ENCODE measurements at places on chromosomes 7 and 10.

GRCh38 chr7:18467011-18467410, 28.5 kb upstream of the HDAC9 start:
- no peak for DNase-seq

GRCh38 chr10:2700626-2701305, 366.6 kb upstream of the PFKP start:
- DNase-seq = no peak

DNA sequence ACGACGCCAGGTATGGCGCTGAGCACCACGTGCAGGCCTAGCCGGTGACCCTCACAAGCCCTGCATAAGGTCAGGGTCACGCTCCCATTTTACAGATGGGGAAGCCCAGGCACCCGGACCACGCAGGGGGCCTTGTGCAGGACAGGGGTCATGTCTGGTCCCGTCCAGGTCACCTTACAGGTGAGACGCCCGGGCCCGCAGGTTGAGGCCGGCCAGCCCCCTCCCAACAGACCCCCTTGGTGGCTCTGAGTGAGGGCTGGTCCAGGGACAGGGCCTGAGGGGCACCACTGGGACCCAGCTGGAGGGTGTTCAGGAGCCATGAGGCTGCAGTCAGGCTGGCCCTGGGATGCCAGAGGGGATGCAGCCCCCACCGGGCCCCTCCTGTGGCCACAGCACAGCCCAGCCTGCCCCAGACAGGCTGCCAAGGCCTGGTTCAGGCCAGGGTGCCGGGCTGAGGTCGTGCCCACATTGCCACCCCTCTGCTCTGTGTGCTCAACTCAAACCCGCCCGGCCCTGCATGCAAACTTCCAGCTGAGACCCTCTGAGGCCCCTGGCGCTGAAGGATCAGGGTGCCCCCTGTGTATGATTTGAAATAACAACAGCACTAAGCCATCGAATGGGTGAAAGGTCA, 69.0 kb downstream of the PWWP2B start:
- DNase-seq = no peak

GRCh38 chr10:66671562-66671961, 254.3 kb upstream of the LRRTM3 start:
- DNase-seq = no peak

- DNase-seq = no peak
These were observed 6.4 kb downstream of the KNDC1 start for GRCh38 chr10:133166504-133166827.

GRCh38 chr10:116810120-116810500, 39.2 kb upstream of the ENO4 start:
- DNase-seq = no peak

DNA sequence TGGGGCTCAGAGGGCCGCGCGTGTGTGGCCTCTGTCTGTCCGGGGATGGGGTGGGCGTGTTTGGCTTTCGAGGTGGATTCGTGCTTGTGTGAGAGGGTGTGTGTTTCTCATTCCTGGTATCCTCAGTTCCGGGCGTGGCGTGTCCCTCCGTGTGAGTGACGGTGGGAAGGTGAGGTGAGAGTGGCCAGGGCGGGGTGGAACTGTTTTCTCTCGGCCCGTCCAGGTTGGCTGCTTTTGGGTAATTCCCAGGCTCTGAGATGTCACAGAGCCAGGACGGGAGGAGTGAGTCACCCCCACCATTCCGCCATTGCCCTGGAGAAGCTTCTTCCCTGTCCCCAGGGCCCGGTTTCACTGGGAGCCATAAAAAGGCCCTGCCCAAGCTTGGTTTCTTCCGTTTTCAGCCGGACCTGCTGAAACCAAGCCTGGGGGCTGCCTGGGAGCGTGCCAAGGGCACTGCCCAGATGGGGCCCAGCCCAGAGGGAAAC, 21.3 kb upstream of the CLDN4 start:
- DNase-seq = no peak

GRCh38 chr10:80498078-80498832, 39.4 kb upstream of the SH2D4B start:
- DNase-seq = no peak

- no peak for DNase-seq
These were observed 140.7 kb downstream of the PFKFB3 start for GRCh38 chr10:6343305-6344010.

- DNase-seq = peak; percentile 43
These were observed 33.1 kb downstream of the ZMIZ1 start for GRCh38 chr10:79101560-79102497.

- DNase-seq = no peak
These were observed 105.4 kb upstream of the RHOBTB1 start for GRCh38 chr10:61049386-61049785.

DNA sequence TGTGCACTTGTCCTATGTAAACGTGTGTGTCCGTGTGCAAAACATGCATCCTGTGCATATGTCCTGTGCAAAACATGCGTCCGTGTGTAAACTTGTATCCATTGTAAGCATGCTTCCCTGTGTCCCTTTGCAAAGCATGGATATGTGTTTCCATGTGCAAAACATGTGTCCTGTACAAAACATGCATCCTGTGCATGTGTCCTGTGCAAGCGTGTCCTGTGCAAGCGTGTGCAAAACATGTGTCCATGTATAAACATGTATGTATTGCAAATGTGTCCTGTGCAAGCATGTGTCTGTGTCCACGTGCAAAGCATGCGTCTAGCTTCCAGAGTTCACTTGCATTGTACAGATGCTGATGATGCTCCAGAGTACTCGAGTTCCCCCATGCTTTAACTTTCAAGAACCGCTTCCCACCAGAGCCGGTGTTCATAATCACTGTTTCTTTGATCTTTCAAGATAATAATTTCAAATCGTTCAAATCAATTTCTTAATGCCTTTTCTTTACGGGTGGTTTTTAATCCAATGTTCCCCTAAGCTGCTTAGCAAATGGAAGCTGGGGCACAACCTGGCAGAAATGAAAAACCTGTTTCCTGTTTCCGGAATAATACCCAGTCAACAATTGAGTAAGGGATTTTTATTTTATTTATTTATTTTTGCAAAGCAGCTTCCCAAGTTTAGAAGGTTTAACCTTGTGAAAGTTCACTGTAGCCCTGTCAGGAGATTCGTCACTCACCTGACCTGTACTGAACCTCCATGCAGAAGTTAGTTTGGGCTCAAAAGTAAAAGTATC, 641 bp upstream of the ASB13 start:
- DNase-seq = no peak

DNA sequence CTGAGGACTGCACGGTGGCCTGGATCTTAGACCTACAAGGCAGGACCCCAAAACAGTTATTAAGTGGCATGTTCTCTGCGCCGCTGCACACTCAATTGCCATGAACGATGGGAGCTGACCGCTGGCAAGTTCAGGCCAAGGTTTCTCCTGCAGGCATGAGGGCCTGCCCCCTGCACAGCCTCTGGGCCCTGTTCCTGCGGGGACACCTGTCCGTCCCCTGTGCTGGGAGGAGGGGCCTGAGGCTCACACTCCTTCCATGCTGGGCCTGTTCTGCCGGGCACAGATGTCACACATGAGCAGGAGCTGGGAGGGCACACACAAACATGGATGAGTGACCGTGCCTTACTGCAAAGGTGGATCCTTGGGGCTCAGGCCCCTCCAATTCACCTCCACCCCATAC, 90.0 kb downstream of the PTPRN2 start:
- no peak for DNase-seq

DNA sequence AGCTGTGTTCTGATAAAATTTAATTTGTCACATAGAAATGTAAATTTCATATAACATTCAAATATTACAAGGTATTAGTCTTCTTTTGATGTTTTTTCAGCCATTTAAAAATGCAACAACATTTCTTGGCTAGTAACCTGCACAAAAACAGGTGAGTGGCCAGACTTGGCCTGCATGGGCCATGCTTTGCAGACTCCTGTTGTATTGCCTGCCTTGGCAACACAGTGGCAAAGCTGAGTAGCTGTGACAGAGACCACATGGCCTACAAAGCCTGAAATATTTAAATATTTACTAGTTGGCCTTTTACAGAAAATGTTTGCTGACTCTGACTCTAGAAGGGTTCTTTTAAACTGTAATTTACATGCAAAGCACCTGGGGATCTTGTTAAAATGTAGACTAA, 13.5 kb upstream of the TBX20 start:
- no peak for DNase-seq
